Stimulated activated CD8-positive, alpha-beta memory T cell treated with anti-CD3 and anti-CD28 coated beads, Interleukin-15, amount 100 ng/mL, for 48 hours (primary cell): ENCODE measurements at places on chromosomes 5 and 9.
A peak's percentile ranks its signal among the peaks of the same experiment; 100 is the strongest.

DNA sequence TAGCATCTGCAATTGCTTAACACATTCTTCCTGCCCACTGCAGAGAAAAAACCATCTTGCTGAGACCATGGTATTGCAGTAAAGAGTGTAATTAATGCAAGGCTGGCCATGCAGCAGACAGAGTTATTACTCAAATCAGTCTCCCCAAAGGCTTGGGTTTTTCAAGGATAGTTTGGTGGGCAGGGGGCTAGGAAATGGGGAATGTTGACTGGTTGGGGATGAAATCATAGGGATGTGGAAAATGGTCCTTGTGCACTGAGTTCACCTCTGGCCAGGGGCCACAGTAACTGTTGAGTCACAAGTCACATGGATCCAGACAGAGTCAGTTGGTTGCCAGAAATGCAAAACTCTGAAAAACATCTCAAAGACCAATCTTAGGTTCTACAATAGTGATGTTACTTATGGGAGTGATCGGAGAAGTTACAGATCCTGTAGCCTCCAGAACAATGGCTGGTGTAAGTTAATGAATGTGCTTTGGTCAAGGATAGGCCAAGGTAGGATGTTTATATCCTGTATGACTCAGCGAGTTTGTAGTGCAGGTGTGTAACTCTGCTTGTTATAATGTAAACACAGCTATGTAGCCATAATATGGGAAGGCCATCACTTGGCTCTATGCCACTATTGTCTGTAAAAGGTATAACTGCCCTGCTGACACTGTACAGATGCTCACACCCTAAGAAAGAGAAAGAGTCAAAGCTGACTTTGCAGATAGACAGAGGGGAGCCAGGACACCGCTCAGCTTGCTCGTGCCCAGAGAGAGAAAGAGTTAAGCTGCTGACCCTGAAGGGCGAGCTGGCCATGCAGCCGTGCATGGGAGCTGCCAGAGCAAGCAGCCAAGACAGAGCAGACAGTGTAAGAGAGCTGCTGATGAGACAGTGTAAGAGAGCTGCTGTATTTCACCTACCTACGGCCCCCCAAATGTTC lies 27.2 kb downstream of the C9orf152 start:
- no peak for DNase-seq

- no peak for DNase-seq
These were observed 8.8 kb downstream of the CSNK1G3 start for GRCh38 chr5:123520677-123521247.

DNA sequence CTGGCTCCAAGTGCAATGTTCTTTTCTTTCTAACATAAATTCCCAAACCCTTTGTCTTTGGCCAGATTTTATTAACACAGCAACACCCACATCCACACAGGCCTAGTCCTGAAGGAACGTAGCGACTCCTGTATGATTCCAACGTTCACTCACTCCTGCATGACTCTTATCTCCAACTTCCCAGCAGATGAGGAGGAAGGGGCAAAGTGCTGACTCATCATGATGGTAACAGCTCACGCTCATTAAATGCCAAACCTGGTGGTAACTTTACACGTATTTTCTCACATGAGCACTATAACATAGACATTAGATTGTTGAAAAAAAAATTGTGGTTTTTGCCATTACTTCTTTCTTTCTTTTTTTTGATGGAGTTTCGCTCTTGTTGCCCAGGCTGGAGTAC lies 1349.5 kb downstream of the EFNA5 start:
- DNase-seq = no peak

GRCh38 chr5:172581315-172581714 lies 59.7 kb upstream of the NEURL1B start:
- no peak for DNase-seq

- no peak for DNase-seq
These were observed 165.7 kb downstream of the TRPM6 start for GRCh38 chr9:74721696-74722660.

GRCh38 chr5:152124409-152125041 lies 199.9 kb upstream of the GLRA1 start:
- DNase-seq = no peak

DNA sequence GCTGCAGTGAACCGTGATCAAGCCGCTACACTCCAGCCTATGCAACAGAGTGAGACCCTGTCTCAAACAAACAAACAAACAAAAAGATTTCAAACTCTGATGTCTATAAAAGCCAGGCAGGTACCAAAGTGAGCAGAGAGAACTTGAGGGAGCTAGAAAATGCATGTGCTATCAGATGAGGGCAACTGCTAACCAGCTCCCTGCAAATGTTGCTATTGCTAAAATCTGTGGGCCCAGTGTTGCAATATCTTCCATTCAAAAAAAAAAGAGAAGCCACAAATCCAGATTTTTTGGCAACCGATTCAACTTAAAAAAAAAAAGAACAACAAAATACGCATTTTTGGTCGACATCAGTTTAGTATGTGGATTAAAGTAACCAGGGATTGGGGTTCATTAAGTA lies 5.5 kb downstream of the UBE2D2 start:
- DNase-seq = no peak

DNA sequence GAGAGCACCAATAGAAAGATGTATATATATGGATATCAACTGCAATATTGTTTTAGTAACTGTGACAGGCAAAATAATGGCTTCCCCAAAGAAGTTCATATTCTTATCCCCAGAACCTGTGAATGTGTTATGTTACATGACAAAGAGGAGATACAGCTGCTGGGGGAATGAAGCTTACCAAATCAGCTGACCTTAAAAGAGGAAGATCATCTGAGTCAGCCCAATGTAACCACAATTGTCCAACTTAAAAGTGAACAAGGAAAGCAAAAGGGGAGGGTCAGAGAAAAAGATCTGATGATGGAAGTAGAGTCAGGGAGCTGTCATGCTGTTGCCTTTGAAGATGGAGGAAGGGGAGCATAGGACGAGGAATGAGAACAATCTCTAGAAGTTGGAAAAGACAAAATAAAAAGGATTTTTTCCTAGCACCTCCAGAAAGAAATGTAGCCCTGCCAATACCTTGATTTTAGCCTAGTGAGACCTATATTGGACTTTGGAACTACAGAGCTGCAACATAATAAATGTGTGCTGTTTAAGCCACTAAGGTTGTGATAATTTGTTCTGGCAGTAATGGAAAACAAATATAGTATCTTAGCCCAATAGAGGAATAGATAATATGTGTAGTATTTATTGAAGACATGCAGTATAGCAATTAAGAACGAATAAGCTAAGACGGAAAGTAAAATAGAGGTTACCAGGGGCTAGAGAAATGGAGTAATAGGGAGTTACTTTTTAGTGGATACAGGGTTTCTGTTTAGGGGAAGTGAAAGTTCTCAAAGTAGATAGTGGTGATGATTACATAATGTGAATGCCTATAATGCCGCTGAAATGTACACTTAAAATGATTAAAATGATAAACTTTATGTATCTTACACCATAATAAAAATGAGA lies 115.9 kb downstream of the PIK3R1 start:
- DNase-seq = no peak

DNA sequence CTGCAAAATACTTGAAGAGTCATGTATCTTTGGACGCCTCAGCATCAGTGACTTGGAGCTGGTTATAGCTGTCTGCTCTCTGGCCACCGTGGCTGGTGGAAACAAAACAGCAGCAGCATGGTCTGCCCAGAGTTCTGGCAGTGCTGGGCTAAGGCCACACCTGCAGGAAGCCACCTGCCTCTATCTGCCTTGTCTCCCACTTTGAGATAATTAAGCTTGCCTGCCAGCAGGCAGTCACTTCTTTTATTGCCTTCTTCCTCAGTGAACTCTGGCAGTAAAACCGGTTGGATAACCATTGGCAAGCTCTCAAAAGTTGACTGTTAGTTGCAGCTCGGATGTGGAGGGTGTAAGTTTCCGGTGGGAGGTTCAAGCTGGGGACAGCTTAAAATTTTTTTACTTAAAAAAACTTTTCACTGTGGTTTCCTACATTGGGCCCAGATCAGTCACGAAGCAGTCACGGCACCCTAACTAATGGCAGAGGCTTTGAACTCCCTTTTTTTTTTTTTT lies 4.9 kb downstream of the SMIM3 start:
- DNase-seq = peak; percentile 42

GRCh38 chr5:91146905-91147600 lies 236.1 kb downstream of the ARRDC3 start:
- no peak for DNase-seq
